ENCODE measurements at places on chromosomes 2 and 18.

- DNase-seq: no peak
Measured at GRCh38 chr2:22282220-22282619, 1102.8 kb upstream of the KLHL29 start.

GRCh38 chr2:18740474-18740881 is 151.1 kb upstream of the NT5C1B start:
- DNase-seq: no peak

- no peak for DNase-seq
Measured at GRCh38 chr2:147689220-147689909, 155.5 kb upstream of the ACVR2A start.

- no peak for DNase-seq
Measured at GRCh38 chr2:150476809-150477302, 10.6 kb downstream of the RND3 start.

DNA sequence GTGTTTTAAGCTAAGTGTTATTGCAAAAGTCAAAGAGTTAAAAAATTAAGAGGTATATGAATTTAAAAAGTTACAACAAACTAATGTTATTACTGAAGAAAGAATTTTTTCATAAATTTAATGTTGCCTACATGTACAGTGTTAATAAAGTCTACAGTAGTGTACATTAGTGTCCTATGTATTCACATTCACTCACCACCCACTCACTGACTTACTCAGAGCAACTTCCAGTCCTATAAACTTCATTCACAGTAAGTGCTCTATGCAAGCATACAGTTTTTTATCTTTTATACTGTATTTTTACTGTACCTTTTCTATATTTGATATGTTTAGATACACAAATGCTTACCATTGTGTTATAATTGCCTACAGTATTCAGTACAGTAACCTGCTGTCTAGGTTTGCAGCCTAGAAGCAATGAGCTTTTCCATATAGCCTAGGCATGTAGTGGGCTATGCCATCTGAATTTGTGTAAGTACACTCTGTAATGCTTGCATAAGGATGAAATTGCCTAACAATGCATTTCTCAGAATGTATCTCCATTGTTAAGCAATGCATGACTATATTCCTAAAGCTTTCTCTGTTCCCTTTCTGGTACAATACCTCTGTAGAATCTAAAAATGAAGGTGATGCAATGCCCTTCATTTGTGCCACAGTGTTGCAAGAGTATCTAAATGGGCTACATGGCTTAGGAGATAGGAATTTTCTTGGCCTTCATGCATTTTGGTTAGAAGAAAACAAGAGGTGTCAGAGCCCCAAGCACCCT is 370.8 kb upstream of the NT5C1B start:
- DNase-seq: no peak

DNA sequence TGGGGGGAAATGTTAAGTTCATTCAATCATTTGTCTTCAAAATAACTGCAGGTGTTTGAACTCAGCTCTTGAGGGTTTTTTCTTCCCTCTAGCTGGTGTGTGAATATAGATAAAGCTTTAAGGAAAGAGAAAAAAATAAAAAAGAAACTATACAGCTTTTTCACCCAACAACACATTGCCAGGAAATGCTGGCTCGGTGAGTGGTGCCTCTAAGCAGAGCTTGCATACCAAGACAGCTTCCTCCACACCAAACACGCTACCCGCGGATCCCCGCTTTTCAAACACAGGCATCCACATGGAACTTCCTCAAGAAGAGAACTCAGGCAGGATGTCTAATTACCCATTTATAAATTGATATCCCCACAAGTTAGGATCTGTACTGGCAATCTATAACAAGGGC is 69.8 kb upstream of the TANK start:
- no peak for DNase-seq

GRCh38 chr2:216925636-216926366 is 65.9 kb upstream of the TNP1 start:
- peak; percentile 38 for DNase-seq

DNA sequence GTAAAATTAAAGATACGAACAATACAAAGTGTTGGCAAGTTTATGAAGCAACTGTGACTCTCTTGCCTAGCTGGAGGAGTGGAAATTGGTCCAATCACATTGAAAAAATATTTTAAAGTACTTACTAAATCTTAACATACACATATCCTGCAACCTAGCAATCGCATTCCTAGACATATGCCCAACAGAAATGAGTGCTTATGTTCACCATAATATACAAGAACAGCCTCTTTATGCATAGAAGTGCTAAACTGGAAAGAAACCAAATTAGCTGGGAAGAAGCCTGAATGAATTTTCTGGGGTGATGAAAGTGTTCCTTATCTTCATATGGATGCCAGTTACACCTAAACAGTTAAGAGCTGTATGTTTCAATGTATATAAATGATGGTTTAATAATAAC is 98.9 kb downstream of the HNMT start:
- DNase-seq: no peak

DNA sequence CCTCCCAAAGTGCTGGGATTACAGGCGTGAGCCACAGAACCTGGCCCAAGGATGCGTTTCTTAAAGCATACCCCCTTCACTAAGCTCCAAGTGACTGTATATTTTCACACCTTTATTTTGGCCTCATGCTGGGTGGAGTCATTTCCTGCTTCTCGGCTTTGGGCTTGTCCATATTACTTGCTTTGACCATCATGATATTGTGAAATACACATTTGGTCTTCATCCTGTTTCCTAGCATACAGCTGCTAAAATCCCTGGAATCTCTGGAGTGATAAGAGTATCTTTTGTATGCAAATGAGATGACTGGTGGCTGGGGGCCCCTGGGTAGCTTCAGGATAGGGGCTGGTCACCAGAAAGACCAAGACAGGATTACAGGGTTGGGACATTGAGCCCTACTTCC is 17.6 kb upstream of the COLEC12 start:
- no peak for DNase-seq

DNA sequence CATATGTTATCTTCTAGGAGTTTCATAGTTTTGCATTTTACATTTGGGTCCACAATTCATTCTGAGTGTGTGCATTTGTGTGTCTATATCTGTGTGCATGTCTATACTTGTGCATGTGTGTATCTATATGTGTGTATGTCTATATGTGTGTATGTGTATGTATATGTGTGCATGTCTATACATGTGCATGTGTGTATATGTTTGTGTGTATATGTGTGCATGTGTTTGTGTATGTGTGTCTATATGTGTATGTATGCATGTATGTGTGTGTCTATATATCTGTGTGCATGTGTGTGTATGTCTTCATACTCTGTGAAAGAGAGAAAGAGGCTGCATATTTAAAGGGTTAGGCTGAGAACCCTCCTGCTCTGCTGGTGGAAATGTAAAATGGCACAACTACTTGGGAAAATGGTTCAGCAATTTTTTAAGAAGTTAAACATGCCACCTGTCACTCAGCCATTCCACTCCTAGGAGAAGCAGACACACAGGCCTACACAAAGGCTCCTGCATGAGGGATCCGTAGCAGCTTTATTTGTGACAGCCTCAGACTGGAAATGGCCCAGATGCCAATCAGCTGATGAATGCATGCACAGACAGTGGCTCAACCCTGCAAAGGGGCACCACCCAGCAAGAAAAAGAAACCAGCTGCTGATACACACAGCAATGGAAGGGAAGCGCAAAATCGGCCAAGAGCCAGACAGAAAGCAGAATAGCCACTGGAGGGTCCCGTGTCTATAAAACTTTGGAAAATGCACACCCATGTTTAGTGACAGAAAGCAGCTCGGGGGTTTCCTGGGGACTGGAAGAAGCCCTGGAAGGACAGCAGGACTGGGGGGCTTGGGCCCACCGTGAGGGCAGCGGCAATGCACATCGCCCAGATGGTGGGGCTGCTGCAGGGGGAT is 146.8 kb downstream of the SEPTIN10 start:
- no peak for DNase-seq

- no peak for DNase-seq
Measured at GRCh38 chr2:49569176-49569575, 414.9 kb upstream of the FSHR start.

DNA sequence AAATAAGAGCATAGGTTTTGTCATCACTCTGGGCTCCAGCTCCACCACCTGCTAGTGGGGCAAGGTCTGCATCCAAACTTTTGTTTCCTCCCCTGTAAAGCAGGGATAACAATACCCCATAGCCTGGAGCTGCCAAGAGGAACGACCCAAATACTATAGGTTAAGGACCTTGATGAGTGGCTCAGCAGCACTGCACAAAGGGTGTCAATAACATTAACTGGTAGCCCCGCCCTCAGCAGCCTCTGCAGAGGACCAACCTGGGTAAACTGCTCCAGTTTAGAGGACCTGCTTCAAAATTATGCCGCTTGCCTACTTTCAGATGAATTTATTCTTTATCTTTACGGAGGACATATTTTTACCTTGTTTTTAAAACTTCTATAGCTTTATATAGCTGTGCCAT is 65.8 kb upstream of the RIOK3 start:
- no peak for DNase-seq

GRCh38 chr2:66721776-66722175 is 286.9 kb downstream of the MEIS1 start:
- DNase-seq: no peak

DNA sequence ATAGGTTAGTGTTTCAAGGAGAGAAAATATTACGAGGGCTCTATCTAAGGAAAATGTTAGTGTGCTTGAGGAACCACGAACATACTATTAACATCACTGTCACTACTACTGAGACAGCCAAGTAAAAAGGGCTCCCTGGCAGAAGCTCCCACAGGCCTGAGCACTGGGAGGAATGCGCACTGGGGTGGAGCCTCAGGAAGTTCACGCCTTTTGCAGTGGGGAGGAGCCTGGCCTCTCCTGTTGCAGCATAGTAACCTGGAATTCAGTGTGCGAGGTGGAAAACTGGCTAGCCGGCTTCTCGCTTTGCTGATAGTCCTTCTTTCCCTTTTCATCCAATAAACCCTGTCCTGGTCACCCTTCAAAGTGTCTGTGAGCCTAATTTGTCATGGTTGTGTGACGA is 250.3 kb downstream of the ERBB4 start:
- DNase-seq: no peak

GRCh38 chr2:27537287-27537686 is 40.6 kb downstream of the GCKR start:
- DNase-seq: no peak

- DNase-seq: no peak
Measured at GRCh38 chr18:60421356-60422118, 49.0 kb upstream of the MC4R start.

DNA sequence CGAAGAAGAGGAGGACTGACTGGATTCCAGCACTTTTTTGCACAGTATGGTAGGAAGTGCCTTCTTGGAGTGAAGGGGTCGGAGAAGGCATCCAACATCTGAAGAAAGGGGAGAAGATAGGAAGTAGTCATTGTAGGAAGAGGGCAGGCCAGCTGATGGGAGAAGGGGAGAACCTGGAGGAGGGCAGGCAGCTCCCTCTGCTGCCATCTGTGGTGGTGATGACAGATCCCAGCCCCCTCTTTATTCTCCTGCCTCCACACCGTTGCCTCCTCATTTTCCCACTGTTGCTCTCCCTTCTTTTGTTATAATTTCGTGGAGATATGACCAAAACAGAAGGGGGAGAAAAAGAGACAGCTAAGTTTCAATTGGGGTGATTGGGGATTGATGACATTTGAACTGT is 2.9 kb upstream of the SCYGR2 start:
- DNase-seq: no peak

DNA sequence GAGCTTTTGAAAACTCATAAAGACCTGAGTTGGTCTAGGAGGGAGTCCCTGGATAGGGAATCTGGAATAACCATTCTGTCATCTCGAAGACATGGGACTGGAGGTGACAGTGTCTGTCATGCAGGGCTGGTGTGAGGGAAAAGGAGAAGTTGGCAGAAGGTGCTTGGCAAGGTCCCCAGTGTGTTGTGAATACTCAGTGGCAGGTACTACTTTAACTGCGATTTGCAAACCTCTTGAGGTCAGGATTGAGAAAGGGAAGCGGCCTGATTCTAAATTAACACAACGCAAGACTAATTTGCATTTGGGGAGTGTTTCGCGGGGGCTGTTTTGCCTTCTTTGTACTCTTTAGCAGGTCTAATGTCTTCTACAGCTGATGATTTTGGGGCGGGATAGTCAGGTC is 77.0 kb upstream of the TMEM200C start:
- DNase-seq: no peak

DNA sequence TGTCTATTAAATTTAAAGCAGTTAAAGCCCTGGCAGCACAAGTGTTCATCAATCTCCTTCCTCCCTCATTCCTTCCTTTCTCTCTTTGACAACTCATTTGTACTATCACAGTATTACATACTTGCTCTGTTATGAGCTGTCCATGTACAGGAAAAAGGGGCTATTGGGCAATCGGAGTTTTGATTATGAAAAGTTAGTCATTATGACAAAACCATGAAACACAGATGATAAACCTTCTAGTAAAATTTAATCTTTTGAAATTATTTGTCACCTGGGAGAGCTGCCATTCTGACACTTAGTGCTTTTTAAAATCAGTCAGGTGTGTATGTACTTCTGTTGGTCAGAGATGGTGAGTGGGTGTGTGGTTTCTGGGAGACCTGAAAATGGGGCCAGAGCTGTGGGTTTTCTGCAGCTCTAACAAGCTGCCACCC is 39.4 kb downstream of the MAP4K4 start:
- no peak for DNase-seq

- peak; percentile 88 for DNase-seq
Measured at GRCh38 chr2:5409898-5410381, 282.2 kb upstream of the SOX11 start.

DNA sequence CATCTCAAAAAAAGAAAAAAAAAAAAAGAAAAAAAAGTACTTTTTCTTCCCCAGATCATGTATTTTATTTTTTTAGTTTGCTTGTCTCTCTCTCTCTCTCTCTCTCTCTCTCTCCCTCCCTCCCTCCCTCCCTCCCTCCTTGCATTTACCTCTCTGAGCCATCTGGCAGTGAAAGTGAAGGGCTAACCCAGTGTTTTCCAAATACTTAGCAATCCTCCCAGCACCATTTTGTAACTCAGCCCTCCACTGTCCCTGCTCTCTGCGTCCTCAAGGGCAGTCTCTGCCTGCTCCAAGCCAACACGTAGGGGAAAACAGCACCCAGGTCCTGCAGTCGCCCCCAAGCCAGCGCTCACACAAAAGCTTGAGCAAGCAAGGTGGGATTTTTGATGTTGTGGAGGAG is 19.6 kb upstream of the TEX44 start:
- no peak for DNase-seq

All from retina (tissue), 1 donor.